ENCODE measurements at places on chromosomes 11 and 22.

DNA sequence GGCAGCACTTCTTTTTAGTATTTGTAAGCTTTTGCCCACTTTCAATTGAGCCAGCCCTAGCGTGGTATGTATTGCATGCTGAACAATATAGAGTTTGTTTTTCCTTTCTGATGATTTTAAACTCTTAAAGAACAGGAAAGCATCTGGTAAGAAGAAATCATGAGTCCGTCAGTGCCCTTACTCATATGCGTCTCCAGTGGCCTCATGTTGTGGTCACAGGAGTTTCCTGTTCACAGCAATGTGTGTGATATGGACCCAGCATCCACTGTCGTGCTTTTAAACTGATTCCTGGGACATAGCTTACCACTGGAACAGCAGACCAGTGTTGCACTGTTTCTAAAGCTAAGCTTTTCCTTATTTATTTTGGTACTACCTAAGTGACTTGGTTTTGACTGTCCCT lies 40.1 kb downstream of the BID start:
- no peak for DNase-seq

DNA sequence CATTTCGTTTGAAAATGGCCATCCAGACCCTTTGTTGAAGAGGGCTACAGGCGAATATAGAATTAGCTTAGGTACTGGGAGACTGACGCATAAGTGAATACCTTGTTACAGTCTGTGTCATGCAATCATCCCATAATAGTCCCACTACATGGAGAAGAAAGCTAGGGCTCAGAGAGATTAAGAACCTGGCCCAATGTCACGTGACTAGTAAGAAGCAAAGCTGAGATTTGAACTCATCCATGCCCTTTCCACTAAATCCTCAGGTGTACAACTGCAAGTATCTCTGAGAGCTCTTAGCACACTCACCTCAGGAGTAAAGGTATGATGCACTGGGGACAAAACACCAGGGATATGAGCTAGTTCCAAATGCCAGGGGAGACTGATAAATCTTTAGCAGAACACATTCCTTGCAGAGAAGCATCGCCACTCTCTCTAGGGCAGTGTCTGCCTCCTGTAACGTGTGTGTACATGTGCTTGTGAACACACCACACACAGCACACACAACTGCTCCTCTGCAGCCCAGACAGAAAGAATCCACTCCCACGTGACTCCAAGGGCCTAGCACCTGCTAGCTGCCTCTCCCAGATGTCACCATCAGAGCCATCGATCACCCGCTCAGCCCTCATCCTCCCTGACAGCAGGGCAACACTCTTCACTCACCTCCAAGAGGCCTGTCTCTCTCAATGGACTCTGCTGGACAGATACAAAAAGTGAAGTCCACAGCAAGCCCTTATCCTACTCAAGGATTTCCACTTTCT lies 402.8 kb downstream of the NXPE2 start:
- DNase-seq, result no peak

DNA sequence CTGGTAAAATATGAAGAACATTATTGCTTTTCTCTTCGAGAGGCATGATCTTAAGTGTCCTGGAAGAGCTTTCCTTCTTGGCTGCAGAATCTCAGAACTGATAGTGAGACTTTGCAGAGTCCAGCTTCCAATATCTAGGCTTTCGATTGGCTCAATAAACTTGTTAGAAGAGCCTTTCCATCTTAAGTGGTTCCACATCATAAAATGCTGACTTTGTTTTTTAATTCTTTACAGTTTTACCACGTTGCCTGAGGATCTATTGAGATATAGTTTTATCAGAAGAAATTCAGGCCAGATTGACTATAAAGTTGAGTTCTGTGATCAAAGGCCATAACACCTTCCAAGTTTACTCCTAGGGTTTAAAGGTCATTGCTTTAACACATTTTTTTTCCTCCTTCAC lies 15.6 kb upstream of the DNAJB7 start:
- no peak for DNase-seq

GRCh38 chr11:8913961-8914660 lies 3.1 kb downstream of the AKIP1 start:
- no peak for DNase-seq

DNA sequence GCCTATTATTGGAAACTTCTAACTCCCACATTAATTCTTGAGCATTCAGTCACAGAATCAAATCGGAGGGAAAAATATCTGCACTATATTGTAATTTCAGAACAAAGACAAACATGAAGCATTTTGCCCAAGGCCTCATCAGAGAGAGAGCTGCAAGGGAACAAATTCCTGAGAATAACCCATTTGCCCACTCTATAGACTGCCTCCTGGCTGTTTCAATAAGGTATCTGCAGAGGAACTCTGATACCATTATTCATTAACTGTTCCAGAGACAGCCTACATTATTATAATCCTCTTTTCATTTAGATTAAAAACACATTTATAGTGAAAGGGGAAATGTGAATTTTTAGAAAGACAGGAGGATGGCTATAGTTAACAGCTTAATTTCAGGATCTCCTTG lies 663.9 kb downstream of the DLG2 start:
- no peak for DNase-seq

DNA sequence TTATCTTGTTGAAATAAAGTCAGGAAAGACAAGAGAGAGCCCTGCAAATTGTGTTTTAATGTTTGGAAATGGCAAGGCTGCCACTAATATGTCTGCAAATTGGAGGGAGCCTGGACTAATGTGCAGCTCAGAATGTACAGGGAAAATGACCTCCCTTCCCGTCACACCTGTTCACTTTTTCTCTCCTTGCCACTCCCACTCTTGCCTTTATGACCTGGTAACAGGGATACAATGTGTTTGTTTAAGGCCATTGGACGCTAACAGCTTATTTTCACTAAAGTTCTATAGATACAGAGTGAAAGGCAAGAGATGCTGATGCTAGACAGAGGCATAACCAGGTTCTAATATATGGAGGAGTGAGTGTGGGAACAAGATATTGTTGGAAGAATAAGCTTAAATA lies 203.9 kb downstream of the RAB38 start:
- DNase-seq, result no peak

DNA sequence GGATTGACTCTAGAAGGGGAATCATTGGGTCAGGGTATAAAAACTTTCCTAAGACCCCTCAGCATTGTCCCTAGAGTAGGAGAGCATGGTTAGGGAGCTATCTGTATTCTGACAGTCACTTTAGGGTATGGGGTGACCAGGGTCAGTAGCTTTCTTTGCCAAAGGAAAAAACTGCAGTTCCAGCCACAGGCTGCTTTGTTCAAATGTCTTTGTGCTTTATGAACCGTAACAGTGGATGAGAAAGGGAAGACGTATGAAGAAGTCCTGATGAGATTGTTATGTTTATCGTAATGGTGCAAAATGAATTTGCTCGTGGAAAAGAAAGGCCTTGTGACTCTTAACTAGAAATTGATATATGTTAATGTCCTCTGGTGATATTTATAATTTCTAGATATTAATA lies 30.0 kb downstream of the CYB5R2 start:
- DNase-seq, result no peak
